ENCODE measurements at places on chromosomes 5 and 9. TPM values are rescaled to one million over a fixed set of nuclear protein-coding genes. Genes with fewer than 3 reads are reported as not detected.

Gene MYOT
- total RNA-seq = not detected

Gene TICAM2
- total RNA-seq = 0.18 TPM

Gene GABRP
- not detected for total RNA-seq

Gene CDH12
- total RNA-seq = not detected

Gene ZSWIM6
- 5.8 TPM for total RNA-seq

Gene KIF20A
- total RNA-seq = 0.76 TPM

Gene PCDHB12
- not detected for total RNA-seq

All from activated T-cell treated with anti-CD3 and anti-CD28 coated beads, Interleukin-2, amount 50 U/mL, for 4 hours (primary cell).